ENCODE measurements at places on chromosomes 5 and 9.

GRCh38 chr9:13520069-13520468 lies 240.6 kb upstream of the MPDZ start:
- DNase-seq = peak; percentile 36

DNA sequence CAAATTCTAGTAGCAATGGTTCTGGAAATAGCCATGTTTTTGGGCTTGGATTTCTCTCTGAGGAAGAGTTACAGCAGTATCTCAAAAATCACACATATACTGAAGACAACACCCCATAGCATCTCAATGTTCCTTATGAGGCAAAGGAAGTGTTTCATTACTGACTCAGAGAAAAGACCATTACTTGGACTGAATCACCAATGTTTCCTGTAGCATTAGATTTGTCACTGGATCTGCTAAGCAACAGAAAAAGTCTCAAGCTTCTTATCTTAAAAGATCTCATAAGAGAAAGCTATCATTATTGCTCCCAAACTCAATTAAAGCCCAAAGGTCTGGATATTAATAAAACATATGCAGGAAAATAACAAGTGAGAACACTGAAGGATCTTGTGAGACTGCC lies 272.4 kb downstream of the ADAMTS6 start:
- peak; percentile 88 for DNase-seq

GRCh38 chr5:169182797-169183196 lies 118.1 kb downstream of the SLIT3 start:
- DNase-seq = no peak

DNA sequence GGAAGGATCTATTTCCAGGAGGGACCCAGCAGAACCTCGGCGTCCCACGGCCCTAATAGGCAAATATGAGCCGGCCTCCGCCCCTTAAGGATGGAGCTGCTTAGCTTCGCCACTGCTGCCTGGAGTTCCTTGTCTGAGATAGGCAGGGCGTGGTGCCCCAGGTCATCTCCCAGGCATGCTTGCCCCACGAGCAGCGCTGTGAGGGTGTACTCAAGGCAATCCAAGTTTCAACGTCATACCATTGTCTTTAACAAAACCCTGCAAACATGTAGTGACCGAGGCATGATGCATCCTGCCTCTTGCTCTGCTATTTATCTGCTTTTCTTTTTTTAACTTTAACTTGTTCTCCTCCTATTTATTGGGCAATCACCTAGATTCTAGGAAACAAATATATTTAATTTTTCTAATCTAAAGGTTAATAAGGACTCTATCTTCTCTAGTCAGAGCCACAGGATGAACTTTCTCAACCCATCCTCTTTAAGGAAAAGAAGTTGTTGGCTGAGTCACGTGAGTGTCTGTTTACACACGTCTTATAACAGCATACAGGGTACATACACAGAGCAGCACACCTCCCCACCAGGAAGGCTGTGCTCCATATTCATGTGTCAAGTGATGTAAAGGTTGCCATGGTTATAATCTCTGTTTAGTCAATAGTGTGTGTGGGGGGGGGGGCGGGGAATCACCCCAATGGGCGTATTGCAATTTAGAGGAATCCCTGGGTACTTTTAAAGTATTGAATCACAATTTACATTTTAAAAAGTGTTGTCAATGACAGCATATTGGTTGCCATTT lies 27.3 kb upstream of the ZSWIM6 start:
- DNase-seq = peak; percentile 60

DNA sequence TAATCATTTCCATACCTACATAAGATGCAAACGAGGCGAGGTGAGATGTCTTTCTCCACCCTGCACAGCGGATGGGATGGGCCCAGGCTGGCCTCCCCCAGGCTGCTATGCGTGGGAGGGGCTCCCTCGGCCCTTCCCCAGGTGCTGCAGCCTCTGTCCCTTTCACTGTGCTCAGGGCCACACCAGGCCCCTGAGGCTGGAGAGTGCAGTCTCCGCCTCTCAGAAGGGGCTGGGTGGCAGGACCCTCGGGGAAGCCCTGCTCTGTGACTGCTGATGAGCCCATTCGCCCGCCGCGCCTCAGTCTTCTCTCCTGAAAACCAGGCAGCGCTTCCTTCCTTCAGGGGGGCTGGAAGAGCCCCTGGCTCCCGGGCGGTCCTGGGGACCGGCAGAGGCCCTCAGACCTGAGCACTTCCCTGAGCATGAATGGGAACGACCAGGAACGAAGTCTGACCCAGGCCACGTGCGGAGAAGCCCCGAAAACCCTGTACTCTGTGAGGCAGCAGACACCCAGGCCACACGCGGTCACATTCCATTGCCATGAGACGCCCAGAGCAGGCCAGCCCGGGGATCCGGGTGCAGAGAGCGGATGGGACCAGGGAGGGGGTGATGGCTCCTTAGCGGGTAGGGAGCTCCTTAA lies 21.9 kb upstream of the NOTCH1 start:
- DNase-seq = peak; percentile 94

- peak; percentile 8 for DNase-seq
These were observed 704 bp upstream of the IL33 start for GRCh38 chr9:6214903-6215302.

- DNase-seq = peak; percentile 18
These were observed 583 bp downstream of the DIAPH1 start for GRCh38 chr5:141618030-141618803.

GRCh38 chr9:88938189-88938588 lies 53.1 kb upstream of the S1PR3 start:
- no peak for DNase-seq

DNA sequence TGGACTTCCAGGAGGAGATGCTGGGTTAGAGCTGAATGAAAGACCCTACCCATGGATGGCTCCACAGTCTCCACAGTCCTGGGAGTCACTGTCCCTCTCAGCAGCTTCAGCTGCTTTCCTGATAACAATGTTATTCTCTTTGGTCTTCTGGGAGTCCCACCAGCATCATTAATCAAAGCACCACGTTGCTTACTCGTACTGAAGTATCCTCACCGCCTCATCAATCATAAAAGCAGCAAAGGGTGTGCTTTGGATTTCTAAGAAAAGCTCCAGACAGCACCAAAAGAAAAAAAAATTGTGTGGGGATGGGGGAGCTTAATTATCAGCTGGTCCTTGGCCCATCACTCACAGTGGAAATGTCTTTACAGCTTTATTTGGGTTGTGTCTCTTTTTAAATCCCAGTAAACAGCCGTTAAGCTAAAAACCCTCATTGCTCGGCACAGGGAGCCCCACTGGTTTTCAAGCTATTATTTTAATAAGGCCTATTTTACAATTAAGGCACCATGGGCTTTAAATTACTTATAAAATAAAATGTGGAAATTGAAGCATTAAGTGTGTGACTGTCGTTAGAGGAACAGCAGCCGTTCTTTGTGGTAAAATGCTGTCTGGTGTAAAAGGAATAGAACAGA lies 538.0 kb downstream of the EBF1 start:
- DNase-seq = no peak

DNA sequence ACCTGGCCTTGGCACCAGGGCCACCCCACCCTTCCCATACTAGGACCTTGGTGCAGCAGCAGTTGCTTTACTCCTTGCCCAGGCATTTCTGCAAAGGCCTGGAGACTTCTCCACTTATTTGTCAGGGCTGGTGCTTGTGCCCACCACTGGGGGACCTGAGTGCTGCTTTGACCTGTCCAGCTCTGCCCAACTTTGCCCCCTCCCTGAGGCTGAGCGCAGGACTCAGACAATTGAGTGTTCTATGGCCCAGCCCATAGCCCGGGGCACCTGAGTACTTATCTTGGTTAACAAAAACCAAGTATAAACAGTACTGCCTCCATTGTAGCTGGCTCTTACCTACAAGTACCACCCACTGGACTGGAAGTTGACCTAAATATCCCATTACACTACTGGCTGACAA lies 406.1 kb upstream of the CHD1 start:
- DNase-seq = no peak

DNA sequence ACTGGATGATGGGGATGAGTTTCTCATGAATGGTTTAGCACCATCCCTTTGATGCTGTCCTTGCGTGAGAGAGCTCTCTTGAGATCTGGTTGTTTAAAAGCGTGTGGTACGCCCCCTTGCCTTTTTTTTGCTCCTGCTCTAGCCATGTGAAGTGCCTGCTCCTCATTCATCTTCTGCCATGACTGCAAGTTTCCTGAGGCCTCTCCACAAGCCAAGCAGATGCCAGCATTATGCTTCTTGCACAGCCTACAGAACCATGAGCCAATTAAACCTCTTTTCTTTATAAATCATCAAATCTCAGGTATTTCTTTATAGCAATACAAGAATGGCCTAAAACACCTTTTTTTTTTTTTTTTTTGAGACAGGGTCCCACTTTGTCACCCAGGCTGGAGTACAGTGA lies 32.8 kb downstream of the FNIP1 start:
- DNase-seq = no peak

GRCh38 chr9:14547245-14548060 lies 145.8 kb downstream of the ZDHHC21 start:
- no peak for DNase-seq

DNA sequence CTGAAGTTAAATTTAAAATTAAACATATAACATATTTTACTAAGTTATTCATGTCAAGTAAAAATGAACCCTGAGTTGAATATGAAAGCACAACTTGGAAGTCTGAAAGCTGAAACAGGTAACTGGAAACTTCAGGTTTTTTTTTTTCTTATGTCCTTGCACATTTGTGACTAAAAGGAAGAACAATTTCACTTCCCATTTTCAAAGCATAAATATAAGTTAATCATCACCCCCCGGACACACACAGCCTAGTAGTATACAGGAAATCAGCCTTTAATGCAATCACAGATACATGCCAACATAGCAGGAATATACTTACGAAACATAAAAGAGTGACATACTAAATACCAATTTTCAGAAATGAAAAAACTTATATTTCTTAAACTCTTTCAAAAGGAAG lies 225.9 kb downstream of the RFX3 start:
- DNase-seq = no peak

GRCh38 chr9:437574-438001 lies 222.9 kb downstream of the DOCK8 start:
- peak; percentile 57 for DNase-seq

- DNase-seq = no peak
These were observed 89.8 kb downstream of the ANKRD55 start for GRCh38 chr5:56143373-56143714.

DNA sequence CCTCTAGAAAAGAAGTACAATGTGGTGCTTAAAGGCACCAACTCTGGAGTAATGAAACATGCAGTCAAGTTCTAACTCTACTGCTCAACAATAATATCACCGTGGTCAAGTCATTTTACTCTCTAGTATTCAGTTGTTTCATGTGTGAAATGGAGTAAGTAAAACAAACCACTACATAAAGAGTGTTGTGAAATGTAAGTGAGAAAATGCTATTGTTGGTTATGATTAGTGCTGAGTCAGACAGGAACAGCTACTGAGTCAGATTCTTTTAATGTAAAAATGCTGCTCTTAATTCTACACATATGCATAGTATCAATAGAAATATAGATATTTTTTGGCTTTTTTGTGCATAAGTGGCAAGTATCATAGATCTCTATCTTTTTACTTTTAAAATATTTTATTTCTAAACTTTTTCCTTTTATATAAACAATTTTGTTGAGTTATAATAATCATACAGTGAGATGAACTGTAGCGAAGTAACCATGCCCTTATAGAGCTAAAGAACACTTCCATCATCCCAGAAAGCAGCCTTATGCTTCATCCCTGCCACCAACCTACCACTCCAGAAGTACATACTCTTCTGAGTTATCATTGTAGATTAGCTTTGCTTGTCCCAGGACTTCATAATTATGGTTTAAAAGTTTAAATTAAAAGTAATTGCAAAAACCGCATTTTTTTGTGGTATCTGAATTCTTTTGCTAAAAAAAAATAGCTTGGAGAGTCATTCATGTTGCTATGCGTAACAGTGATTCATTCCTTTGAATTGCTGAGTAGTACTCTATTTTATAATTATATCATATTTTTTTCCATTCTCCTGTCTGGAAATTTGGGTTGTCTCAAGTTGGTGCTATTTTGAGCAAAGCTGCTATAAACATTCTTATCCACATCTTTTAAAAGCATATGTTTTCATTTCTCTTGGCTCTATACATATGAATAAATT lies 548.2 kb upstream of the CLINT1 start:
- peak; percentile 86 for DNase-seq

GRCh38 chr5:14724633-14725032 lies 60.1 kb downstream of the OTULIN start:
- no peak for DNase-seq

GRCh38 chr5:158751961-158752655 lies 347.6 kb downstream of the EBF1 start:
- DNase-seq = no peak

GRCh38 chr5:84411832-84412605 lies 27.3 kb upstream of the EDIL3 start:
- DNase-seq = peak; percentile 4

- no peak for DNase-seq
These were observed 946.0 kb downstream of the NR2F1-AS1 start for GRCh38 chr5:92635001-92635461.

GRCh38 chr9:18297056-18297841 lies 176.7 kb upstream of the ADAMTSL1 start:
- DNase-seq = peak; percentile 33

DNA sequence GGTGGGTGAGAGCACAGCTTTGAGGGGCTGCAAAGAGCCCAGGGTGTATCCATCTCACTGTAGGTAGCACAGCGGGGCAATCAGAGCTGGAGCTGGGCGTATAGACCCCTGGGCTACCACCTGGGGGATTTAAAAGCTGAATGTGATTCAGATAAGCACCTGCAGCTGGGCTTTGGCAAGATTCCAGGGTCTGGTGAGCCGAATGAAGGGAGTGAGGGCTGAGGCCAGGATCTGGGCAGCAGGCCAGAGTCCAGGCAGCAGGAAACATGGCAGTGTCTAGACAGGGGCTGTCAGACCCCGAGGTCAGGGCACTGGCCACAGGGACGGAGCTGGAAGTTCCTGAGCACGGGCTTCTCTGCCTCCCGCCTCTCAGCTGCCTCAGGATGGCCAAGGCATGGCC lies 8.7 kb downstream of the ASS1 start:
- peak; percentile 23 for DNase-seq

GRCh38 chr9:13215791-13216554 lies 63.5 kb downstream of the MPDZ start:
- no peak for DNase-seq

DNA sequence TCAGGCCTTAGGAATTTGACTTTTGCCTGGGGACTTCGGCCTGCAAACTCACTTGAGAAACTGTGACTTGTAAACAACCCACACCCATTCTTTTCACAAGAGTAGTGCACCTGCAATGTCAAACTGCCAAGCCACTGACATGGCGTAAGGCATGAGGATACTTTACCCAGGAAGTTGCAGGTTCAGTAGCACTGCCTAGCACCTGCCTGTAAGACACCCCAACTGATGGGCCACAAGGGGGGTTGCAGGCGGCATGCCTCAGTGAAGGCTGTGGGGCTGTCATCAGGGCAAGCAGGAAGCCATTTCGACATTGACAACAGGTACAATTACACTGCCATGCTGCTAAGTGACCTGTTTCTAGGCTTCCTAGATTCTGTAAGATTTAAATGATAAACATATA lies 41.3 kb upstream of the RASGEF1C start:
- DNase-seq = no peak

- peak; percentile 86 for DNase-seq
These were observed 623.3 kb downstream of the RAB3C start for GRCh38 chr5:59206132-59206581.

- peak; percentile 58 for DNase-seq
These were observed 136.6 kb upstream of the OTULINL start for GRCh38 chr5:14445013-14445412.

GRCh38 chr5:147849226-147849625 lies 17.8 kb upstream of the SPINK1 start:
- DNase-seq = no peak

Data from fibroblast of skin of abdomen (primary cell).